Activated CD4-positive, alpha-beta T cell treated with anti-CD3 and anti-CD28 coated beads, Interleukin-2, amount 10 ng/mL, durations not matched to agents 24 days and 14 days (primary cell): ENCODE measurements at places on chromosomes 2 and 18.

DNA sequence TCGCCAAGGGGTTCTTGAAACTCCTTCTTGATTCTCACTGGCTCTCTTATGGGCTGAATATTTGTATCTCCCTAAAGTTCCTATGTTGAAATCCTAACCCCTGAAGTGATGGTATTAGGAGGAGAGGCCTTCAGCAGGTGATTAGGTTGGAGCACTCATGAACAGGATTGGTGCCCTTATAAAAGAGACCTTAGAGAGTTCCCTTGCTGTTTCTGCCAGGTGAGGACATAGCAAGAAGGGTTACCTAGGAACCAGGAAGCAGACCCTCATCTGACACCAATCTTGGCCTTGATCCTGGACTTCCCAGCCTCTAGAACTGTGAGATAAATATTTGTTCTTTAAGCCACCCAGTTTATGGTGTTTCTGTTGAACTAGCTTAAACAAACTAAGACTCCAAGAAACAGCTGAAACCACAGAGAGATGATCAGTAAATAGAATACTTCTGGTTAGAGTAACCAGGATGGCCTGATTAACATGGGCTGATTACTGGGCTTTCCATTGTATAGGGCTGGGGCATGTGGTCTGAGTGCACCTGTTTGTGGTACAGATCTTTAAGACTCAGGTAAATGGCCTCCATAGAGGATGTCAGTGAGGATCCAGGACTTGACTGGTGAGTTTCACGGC lies 7.7 kb upstream of the CDC42EP3 start:
- no peak for DNase-seq

DNA sequence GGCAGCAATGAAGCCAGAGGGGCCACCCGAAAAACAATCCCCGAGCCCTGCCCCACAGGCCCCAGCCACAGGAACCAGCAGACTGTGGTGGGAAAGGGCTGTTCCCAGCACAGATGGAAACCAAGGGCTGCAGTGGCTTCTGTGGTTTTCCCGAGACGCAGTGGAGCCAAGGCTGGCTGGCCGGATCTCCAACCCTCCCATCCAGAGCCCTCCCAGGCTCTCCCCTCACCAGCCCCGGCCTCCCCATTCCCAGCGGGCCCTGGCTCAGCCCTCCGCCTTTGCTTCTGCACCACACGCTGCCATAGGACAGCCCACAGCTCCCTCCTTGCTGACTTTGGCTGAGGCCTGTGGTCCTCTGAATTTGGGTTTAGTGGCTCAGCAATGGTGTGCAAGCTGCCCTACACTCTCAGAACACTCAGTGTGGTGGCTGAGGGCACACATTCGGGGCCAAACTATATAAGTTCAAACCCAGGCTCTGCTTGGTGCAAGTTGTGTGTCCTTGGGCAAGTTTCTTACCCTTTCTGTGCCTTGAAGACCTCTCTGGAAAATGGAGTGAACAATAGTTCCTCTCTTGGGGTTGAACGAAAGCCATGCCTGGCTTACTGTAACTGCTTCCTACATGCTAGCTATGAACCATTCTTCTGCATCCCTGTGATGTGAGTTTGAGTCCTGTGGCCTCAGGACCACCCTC lies 200.1 kb downstream of the SMAD7 start:
- DNase-seq: no peak

DNA sequence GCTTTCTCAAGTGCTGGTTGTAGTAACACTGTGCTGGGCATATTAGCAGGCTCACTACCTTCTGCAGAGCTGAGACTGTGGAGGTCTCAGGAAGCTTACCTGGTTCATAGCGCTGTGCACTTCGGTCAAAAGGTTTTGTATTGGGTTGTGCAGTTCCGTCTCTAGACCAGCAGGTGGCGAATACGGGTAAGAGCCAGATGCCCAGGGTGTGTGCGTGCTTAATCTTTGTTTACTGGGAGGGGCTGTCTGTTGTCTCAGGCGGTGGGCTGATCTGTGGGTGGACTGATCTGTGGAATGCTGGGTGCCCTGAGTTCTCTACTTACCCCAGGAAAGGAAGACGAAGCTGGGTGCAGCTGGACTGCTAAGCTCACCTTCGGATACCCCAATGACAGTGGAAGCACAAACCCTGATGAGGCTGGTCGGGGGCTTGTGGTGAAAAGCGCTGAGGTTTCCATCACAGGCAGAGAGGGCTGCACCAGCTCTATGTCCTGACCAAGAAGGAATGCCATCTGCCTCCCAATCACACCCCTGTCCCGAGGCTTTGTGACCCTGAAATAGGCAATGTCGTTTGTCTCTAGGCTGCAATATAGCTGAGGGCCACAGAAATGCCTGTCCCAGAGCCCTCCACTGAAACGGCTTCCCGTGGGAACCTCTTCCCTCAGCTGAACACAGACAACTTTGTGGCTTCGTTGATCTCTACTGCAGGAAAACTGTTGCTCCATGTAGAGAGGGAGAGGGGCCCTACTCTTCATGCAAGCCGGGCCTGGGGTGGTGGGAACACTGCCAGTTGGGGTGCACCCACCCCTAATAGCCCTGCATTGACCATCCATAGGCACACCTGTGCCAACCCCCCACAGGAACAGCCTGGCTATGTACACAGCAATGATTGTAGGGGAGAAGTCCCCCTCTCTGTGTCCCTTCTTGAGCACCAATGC lies 45.9 kb upstream of the FAM117B start:
- peak; percentile 89 for DNase-seq

- no peak for DNase-seq
These were observed 21.7 kb downstream of the REV1 start for GRCh38 chr2:99468155-99468554.

DNA sequence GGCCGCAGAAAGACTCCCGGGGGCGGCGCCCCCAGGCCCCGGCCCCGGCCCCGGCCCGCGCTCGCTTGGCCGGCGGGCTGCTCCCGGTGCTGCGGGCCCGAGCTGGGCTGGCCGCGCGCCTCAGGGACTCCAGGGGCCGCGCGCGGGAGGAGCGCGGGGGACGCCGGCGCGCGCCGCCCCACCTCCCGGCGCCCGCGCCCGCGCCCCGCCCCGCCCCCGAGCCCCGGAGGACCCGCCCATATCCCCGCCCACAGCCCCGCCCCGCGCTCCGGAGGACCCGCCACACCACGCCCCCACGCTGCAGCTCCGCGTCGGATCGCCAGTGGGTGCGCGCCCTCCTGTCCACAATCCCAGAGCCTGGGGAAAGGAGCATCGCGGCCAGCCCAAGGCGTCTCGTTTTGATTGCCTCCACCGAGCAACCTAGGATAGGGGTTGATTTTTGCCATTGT lies at the start of gene PARD6G:
TSS of gene PARD6G (minus strand) at position 122 of the 449 bp plus-strand sequence. CDS start 166 bp downstream, outside the sequence.
- peak; percentile 81 for DNase-seq

GRCh38 chr2:236873636-236874035 lies 212.1 kb upstream of the COPS8 start:
- DNase-seq: peak; percentile 9

DNA sequence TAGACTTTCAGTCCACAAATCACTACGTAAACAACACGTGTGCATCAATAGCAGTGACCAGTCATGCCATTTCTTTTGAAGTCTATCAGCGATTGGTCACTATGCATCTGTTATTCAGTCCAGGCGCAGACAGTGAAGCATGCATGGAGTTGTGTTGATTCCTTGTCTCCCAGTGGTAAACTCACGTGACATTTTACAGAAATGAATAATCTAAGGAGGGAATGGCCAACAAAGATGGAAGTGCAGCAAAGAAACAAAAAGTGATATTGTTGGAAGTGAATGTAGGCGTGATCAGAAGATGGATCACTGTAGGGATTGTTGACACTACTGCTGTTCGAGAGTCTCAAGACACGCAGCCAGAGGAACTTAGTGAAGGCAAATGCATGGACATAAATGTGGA lies 317.8 kb upstream of the MGAT5 start:
- DNase-seq: no peak

DNA sequence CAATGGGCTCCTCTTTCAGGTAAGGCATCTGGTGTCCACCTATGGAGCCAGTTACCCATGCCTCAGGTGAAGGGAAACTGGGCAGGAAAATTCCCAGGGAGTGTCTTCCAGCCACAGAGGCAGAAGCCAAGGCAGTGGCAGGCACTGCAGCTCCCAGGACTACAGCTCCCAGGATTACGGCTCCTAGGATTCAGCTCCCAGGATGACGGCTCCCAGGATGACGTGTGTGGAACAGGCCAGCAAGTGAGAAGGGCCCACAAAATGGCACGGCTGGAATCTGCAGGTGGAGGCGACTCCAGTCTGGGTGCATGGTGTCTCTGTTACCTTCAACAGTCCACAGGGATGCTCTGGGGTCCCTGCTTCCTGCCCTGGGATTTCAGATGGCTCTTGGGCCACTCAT lies 92.1 kb downstream of the PTGR3 start:
- no peak for DNase-seq

DNA sequence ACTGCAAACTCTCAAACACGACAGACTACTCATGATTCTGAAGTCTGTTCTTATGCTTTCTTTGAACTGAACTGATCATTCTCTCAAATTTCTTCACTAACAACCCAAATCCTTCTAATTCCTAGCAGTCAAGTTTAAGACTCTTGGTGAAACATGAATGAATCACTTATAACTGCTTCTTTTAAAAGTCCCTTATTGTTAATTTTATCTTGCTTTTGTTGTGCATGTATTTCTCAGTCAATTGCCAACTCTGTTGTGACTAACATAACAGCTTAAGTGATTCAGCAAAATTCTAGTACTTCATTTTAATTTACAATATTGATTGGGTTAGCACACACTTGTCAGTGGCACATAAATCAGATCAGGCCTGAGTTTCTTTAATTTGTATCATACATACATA lies 357.0 kb upstream of the FSIP2 start:
- no peak for DNase-seq

DNA sequence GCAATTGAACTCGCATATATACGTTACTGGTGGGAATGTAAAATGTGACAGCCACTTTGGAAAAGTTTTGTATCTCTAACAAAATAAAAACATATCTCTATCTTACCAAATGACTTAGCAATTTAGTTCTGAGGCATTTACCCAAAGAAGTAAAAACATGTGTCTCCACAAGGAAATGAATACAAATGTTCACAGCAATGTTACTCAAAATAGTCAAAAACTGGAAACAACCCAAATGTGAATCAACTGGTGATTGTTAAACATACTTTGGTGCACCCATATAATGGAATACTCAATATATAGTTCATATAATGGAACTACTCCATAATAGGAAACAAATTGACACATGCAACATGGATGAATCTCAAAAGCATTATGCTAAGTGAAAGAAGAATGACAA lies 70.4 kb upstream of the DNER start:
- no peak for DNase-seq

DNA sequence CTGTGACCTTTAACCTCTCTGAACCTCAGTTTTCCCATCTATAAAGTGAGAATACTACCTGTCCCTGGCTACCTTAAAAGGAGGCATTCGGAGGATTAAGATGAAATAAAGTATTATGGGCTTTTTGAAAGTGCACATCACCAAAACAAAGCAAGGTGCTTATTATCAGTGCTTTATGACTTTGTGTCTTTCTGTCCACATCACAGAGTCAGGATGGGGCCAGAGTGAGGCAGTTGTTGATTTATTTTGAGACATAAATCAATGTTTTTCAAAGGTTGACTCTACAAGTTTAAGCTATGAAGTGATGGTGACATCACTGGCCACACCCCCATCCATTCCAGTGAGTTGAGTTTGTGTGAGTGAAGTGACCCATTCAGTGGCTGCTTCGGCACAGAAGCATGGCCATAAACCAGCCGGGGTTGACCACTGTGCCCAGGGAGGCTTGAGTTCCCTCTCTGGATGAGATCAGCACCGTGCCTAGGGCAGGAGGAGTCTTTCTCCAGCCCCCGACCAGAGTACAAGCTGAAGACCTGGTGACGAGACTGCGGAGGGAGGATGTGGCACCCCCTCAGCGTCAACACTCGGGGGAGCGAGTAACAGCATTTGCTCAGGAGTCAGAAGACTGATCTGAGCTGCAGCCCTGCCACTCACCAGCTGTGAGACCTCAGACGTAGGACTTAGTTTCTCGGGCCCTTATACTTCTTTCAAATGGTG lies 89.0 kb upstream of the PPP1CB start:
- no peak for DNase-seq

DNA sequence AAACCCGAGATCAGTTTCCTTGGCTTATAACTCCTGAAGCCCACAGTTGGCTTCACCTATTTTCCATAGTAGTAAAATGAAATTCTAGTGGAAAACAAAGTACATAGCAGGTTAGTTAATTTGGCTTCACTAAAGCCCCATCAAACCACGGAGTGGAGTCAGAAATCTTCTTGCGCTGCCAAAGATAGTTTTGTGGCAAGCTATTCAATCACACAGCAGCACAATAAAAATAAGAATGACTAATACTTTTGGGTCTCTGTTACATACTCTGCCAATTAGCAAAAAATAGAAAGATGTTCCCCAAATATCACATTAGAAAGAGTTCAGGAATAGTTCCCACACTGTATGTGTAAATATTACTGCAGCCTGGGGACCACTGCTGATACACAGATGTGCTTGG lies 175.2 kb upstream of the NOL4 start:
- no peak for DNase-seq

DNA sequence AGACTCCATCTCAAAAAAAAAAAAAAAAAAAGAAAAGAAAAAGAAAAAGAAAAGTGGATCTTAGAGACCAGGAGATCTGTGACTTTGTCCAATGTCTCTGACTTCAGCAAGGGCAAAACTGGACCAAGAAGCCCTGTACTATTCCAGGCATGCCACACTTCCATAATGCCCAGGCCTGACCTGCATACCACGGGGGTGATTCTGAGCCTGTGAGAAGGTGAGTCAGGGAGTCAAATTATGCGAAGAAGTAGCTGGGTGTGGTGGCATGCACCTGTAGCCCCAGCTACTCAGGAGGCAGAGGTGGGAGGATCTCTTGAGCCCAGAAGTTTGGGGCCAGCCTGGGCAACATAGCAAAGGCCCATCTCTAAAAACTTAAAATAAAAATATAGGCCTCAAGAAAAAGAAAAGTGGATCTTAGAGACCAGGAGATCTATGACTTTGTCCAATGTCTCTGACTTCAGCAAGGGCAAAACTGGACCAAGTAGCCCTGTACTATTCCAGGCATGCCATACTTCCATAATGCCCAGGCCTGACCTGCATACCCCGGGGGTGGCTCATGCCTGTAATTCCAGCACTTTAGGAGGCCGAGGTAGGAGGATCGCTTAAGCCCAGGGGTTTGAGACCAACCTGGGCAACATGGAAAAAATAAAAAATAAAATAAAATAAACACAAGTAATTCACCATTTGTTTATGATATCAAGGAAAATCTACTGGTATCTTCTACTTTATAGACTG lies 12.2 kb upstream of the PUM2 start:
- DNase-seq: no peak

- no peak for DNase-seq
These were observed 1064.1 kb upstream of the CNTNAP5 start for GRCh38 chr2:122960759-122961641.

DNA sequence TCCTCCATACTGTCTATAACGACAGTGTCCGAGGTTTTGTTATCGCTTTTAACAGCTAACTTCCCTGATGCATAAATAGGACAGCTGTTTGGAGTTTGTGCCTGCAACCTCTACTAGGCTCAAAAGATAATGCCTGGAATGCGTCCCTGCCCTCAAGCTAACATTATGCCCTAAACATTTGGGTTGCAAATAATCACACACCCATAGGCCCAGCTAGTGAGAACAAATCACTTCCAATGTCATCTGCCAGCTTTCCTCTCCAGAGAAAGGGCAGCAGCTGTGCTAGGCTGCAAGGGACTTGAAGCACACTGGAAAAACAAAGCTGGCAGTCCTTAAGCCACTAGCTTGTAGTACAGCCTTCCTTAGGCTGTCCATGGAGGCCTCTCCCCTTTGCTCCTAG lies 201.8 kb upstream of the LYPD1 start:
- DNase-seq: no peak

- no peak for DNase-seq
These were observed 2.4 kb downstream of the CEBPZOS start for GRCh38 chr2:37198681-37199065.
